ENCODE measurements at places on chromosomes 6 and 20. TPM values are rescaled to one million over a fixed set of nuclear protein-coding genes. Genes with fewer than 3 reads are reported as not detected.

Gene GGTLC1
- total RNA-seq: not detected

Gene MOCS1
- total RNA-seq: 0.77 TPM

DNA sequence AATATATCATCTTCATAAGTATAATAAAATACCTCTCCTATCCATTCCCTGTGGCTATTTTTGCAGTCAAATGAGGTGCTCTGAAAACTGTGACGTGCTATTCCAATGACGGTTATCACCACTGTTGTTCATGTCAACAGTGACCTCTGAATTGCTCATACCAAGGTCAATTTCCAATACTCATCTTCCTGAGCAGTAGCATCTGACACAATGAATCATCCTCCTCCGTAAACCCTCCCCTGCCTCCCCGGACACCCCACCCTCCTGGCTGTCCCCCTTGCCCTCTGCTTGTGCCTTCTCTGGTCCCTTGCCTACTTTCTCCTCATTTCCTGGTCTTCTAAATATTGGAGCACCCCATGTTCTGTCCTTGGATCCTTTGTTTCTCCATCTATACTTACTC lies 77.7 kb upstream of the SLC22A23 start:
- no peaks in the 10 kb centered on the region for H3K27me3 ChIP-seq
- no peaks in the 10 kb centered on the region for H3K36me3 ChIP-seq
- H3K4me1 ChIP-seq: no peaks in the 10 kb centered on the region
- H3K27ac ChIP-seq: no peak overlapping the region
- no peak for DNase-seq

- no peak overlapping the region for H3K4me3 ChIP-seq
- H3K4me1 ChIP-seq: no peaks in the 10 kb centered on the region
- no peak overlapping the region for H3K27ac ChIP-seq
- DNase-seq: no peak
- H3K27me3 ChIP-seq: no peaks in the 10 kb centered on the region
Observed at GRCh38 chr6:170096803-170097504, 193.9 kb downstream of the DLL1 start.

Gene IFT52
- total RNA-seq: 20.2 TPM

Gene EYA4
- total RNA-seq: not detected

DNA sequence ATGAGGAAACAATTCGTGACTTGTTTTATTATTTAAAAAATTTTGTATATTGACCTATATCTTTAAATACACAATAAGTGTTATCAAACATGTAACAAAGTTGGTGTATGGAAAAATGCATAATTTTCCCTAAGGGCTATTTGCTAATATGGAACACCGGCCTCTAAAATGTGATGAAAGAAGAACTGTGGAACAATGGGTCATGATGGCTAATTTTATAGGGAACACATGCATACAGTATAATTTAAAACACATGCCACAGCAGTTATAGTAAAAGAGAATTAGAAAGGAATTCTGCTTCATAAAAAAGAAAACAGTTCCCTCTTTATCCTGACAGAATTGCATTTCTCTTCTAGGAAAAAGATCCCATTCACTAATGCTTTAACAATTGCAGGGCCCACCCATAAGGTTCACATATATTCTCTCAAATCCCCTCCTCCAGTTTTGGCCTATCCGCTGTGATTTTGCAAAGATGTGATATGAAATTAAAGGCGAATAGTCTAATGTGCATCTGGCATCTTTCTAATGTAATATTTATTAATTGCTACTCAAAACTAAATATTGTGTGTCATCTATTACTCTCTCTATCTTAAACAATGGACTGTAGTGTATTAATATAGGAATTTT lies 628.1 kb upstream of the CITED2 start:
- no peaks in the 10 kb centered on the region for H3K27me3 ChIP-seq
- no peaks in the 10 kb centered on the region for H3K4me1 ChIP-seq
- no peak overlapping the region for H3K27ac ChIP-seq
- no peak overlapping the region for H3K4me3 ChIP-seq
- H3K36me3 ChIP-seq: no peaks in the 10 kb centered on the region

DNA sequence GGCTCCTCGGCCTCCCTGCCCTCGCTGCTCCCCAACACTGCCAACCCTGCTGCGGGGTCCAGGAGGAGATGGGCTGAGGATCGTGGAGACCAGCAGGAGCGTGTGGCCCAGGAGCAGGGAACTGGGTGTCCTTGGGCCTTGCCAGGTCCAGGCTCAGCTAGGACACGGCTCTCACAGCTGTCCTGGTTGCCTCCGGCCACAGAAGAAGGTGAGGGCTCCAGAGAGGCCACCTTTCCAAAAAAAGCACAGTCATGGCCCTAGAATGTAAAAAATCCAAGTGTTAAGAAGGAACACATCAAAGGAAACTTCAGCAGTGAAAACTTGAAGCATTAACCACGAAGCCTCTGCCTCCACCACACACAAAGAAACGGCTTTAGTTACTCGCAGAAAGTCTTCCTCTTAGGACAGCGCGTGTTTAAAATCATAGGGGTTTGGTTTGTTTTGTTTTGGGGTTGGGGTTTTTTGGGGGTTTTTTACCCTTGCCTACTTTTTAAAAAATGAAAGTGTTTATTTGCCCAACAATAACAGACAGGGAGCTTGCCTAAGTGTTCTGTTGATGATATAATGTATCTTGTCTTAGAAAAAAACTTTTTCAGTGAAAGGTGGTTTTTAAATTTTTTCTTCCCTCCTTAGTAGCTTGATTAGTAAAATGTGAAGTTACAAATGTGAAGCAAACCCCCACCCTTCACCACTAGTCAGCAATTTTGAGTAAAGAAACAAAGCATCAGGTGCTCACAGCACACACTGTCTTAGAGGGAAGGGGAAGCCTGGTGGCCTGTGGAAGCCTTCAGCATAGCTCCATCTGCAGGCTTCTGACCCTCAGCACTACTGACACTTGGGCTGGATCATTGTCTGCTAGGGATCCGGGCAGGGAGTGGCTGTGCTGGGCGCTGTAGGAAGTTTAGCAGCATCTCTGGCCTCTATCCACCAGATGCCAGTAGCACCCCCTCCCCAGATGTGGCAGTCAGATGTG lies 60.0 kb downstream of the PTPN1 start:
- peaks cover 48% of the 10 kb centered on the region for H3K36me3 ChIP-seq
- no peak for DNase-seq
- H3K4me3 ChIP-seq: no peak overlapping the region
- no peaks in the 10 kb centered on the region for H3K27me3 ChIP-seq
- H3K4me1 ChIP-seq: peaks cover 27% of the 10 kb centered on the region

GRCh38 chr6:129276986-129277385 lies 394.0 kb downstream of the LAMA2 start:
- H3K27ac ChIP-seq: no peak overlapping the region
- no peak overlapping the region for H3K4me3 ChIP-seq
- no peak for DNase-seq
- H3K4me1 ChIP-seq: peaks cover 21% of the 10 kb centered on the region
- H3K27me3 ChIP-seq: no peaks in the 10 kb centered on the region

Gene CCN6
- not detected for total RNA-seq

DNA sequence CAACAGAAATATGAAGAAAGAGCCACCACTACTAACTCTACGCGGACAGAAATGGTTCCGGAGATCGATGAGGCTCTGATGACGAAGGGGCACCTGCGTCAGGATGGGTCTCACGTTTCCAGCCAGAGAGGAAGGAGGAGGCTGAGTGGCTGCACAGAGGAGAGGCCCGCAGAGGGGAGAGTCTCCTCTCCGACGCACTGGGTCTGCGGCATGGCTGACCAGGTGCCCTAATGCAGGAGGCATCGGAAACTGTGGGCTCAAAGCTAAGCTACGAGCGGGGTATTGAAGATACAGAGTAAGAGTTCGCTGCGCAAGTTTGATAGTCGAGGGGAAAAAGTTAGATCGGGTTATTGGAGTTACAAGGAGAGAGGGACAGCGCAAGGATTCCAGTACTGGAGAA lies 69.9 kb downstream of the TTLL2 start:
- H3K27me3 ChIP-seq: no peaks in the 10 kb centered on the region
- H3K36me3 ChIP-seq: no peaks in the 10 kb centered on the region
- no peaks in the 10 kb centered on the region for H3K4me1 ChIP-seq
- no peak overlapping the region for H3K4me3 ChIP-seq
- no peak for DNase-seq
- no peak overlapping the region for H3K27ac ChIP-seq

GRCh38 chr6:26392932-26393636 lies 9.0 kb upstream of the BTN3A1 start:
- no peak overlapping the region for H3K4me3 ChIP-seq
- no peak for DNase-seq
- no peaks in the 10 kb centered on the region for H3K27me3 ChIP-seq

- no peak overlapping the region for H3K27ac ChIP-seq
- H3K27me3 ChIP-seq: no peaks in the 10 kb centered on the region
- no peaks in the 10 kb centered on the region for H3K4me1 ChIP-seq
- DNase-seq: no peak
- H3K36me3 ChIP-seq: no peaks in the 10 kb centered on the region
Observed at GRCh38 chr20:63767886-63768285, 28.3 kb downstream of the SLC2A4RG start.

DNA sequence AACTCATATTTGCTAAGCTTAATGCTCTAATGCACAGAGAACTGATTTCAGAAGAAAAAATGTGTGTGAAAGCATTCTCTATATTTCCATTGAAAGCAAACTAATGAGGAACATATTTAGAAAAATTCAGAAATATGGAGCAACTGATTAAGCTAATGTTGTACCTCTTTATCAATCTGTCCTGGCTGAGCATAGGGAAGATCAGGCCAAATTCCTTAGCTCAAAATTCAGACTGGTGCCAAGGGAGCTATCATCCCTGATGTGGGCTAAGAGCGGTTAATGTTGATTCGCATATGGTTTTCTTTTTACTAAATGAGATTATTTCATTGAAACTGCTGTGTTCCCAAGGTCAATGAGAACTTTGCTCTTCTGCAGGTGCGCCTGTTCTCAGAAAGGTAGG lies 93.9 kb upstream of the HS3ST5 start:
- H3K36me3 ChIP-seq: no peaks in the 10 kb centered on the region
- DNase-seq: no peak
- H3K4me3 ChIP-seq: no peak overlapping the region
- no peaks in the 10 kb centered on the region for H3K4me1 ChIP-seq

DNA sequence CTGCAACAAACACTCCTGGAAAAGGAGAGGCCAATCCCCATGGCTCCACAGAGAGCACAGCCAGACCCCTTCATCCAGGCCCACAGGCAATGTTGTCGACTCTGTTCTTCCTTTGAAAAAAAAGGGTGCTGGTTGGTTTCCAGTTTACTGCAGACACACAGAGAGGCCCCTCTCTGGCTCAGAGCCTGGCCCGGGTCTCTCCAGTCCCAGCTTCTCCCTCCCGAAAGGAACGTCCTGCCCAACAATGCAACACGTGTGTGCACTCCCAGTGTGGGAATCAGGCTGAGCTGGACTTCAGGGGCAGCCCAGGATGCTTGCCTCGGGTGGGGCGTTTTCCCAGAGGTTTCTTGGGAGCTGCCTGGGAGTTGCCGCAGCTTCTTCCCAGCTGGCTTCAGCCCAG lies 4.5 kb upstream of the NKAIN4 start:
- H3K27ac ChIP-seq: no peak overlapping the region
- H3K36me3 ChIP-seq: no peaks in the 10 kb centered on the region

DNA sequence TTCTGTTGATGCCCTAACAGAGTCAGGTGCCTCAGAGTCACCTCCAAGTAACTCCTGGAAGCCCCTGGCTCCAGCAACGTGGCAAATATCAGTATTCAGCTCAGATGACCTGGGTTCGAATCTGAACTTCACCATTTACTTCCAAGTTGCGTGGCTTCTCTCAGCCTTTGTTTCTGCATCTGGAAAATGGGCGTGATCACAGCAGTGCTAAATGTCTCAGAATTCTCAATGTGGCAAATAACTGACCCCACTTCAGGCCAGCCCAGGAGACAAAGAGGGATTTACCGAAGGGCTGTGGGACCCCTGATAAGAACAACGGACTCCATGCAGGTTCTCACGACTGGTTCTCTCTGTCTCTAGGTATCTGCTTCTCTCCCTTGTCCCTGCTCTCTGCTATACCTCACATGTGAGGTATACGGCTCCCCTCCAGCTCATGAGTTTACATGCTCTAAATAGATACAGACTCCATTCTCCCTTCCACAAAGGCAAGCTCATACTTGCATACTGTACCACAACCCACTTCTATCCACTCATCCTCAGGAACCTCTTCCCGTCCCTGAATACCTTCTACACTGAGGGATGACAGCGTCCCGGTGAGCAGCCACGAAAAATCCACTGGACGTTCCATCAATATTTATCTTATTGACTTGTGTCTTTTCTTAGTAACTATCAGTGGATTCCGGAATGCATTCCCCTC lies 84.1 kb downstream of the SNX5 start:
- H3K27me3 ChIP-seq: no peaks in the 10 kb centered on the region
- DNase-seq: no peak
- H3K4me1 ChIP-seq: no peaks in the 10 kb centered on the region
- H3K4me3 ChIP-seq: no peak overlapping the region
- H3K27ac ChIP-seq: no peak overlapping the region

DNA sequence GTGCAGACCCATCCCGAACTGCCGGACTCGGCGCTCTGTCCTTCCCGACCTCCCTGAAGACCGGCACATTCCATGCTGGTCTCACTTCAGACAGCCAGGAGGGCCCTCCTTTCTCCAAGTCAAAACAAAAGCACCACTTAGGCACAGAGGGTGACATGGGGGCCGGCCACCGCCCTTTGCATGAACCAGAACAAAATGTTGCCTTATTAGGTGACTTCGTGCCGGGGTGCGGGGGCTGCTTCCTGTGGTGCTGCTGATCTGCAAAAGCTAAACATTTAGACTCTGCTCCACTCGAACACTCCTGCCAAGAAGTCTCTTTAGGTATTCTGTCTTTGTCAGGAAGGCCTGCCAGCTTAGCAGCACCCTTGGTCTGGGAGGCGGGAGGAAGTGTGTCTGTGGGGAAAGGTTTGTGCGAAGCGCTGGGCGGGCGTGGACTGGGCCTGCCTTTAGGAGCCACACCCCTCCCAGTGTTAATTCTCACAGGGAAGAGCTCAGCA lies 133.8 kb downstream of the SMOC2 start:
- H3K4me3 ChIP-seq: no peak overlapping the region
- no peak overlapping the region for H3K27ac ChIP-seq
- H3K27me3 ChIP-seq: no peaks in the 10 kb centered on the region
- no peaks in the 10 kb centered on the region for H3K36me3 ChIP-seq
- H3K4me1 ChIP-seq: no peaks in the 10 kb centered on the region

Gene SLC2A4RG
- 37.5 TPM for total RNA-seq

Gene RFX6
- not detected for total RNA-seq

Gene ASIP
- total RNA-seq: not detected

GRCh38 chr6:54920628-54921027 lies 74.1 kb downstream of the FAM83B start:
- H3K27ac ChIP-seq: no peak overlapping the region
- H3K27me3 ChIP-seq: no peaks in the 10 kb centered on the region
- H3K4me3 ChIP-seq: no peak overlapping the region
- DNase-seq: no peak

DNA sequence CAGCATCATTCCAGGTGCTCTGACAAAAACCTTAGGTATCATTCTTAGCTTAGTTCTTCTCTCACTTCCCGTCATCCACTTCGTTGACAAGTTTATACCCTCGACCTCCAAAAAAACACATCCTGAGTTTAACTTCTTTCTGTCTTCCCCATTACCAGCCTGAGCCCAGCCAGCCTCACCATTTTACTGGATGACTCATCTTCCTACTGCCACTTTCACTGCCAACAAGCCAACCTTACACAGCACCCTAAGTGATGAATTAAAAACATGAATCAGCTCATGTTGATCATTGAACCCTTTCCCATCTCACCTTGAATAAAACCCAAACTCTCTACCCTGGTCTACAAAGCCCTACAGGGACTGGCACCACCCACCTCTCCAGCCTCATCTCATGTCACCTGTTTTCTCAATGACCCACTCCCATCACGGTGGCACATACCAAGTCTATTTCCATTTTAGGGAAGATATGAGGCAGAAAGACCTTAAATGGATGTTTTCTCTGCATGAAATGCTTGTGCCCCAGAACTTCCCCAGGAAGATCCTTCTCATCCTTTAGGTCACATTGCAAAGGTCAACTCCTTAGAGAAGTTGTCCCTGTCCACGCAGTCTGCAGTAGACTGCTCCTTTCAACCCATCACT lies 9.9 kb upstream of the UST start:
- no peaks in the 10 kb centered on the region for H3K36me3 ChIP-seq
- DNase-seq: no peak
- no peak overlapping the region for H3K4me3 ChIP-seq
- H3K27ac ChIP-seq: no peak overlapping the region
- no peaks in the 10 kb centered on the region for H3K4me1 ChIP-seq
